Epithelial cell of alveolus of lung (primary cell): ENCODE measurements at places on chromosomes 2 and 18. TPM values are rescaled to one million over a fixed set of nuclear protein-coding genes. Genes with fewer than 3 reads are reported as not detected.

Gene ASIC4
- total RNA-seq, result 0.64 TPM in 1 of 2 replicates, not detected in the other

Gene DSEL
- 12.2 and 30.4 TPM in 2 replicates for total RNA-seq

Gene LRP2
- not detected in 2 replicates for total RNA-seq

Gene DYNAP
- not detected in 2 replicates for total RNA-seq

Gene MYO3B
- 0.13 TPM in 1 of 2 replicates, not detected in the other for total RNA-seq

Gene EHD3
- 23.0 and 36.4 TPM in 2 replicates for total RNA-seq

Gene PDCD1
- total RNA-seq, result not detected in 2 replicates

Gene CYRIA
- 1.9 and 3.1 TPM in 2 replicates for total RNA-seq

Gene STAT4
- total RNA-seq, result 0.64 and 1.9 TPM in 2 replicates

Gene MGAT4A
- 0.39 and 0.56 TPM in 2 replicates for total RNA-seq

Gene MATN3
- total RNA-seq, result 3.8 and 7.9 TPM in 2 replicates

Gene RELCH
- total RNA-seq, result 10.9 and 13.6 TPM in 2 replicates

Gene EIF5B
- 22.4 and 23.8 TPM in 2 replicates for total RNA-seq

Gene TBR1
- under 0.01 and 0.32 TPM in 2 replicates for total RNA-seq

Gene GAD1
- not detected in 2 replicates for total RNA-seq

Gene RABL2A
- total RNA-seq, result 1.3 and 5.3 TPM in 2 replicates

Gene CRYGC
- not detected in 2 replicates for total RNA-seq

Gene TRIM43
- total RNA-seq, result not detected in 2 replicates

Gene CUL3
- 37.5 and 48.5 TPM in 2 replicates for total RNA-seq

Gene RAB11FIP5
- total RNA-seq, result 28.0 and 29.0 TPM in 2 replicates

Gene NT5DC4
- not detected in 2 replicates for total RNA-seq

Gene CHRND
- total RNA-seq, result 2.7 TPM in 1 of 2 replicates, not detected in the other
